ENCODE measurements at places on chromosomes 6 and 20. TPM values are rescaled to one million over a fixed set of nuclear protein-coding genes. Genes with fewer than 3 reads are reported as not detected.

TP53INP2 gene
- total RNA-seq = 17.7 TPM

DNA sequence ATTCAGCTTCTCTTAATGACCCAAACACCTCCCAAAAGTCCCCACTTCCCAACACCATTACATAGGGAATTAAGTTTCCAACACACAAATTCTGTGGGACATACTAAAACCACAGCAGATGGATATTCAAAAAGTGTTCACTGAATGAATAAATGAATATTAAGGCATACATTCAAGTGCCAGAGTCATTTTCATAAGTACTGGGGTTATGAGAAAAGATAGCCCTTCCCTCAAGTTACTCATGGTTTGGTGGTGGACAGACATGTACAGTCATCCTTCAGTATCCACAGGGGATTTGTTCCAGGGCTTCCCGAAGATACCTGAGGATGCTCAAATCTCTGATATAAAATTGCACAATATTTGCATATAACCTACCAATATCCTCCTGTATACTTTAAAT lies 50.4 kb downstream of the HS3ST5 start:
- DNase-seq = no peak

- no peak for DNase-seq
Measured at GRCh38 chr6:17884498-17885478, 102.6 kb downstream of the KIF13A start.

GRCh38 chr6:48671505-48671904 lies 560.5 kb upstream of the PTCHD4 start:
- no peak for DNase-seq

DNA sequence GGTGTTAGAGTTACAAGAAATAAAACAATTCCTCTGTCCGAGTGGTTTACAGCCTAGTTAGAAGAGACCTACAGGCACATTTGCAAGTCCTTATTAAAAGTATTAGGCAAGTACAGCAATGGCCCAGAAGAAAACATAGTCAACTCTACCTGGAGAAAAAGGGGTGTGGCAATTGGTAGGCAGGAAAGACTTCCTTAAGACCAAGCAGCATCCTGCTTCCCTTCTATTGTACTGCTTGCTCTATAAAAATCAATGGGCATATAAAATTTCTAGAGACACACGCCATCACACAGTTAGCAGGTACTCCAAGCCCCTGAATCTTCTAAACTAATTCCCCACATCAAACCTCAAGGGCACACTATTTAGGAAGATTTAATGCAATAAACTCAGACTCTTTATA lies 185.6 kb downstream of the ATXN1 start:
- no peak for DNase-seq

C4B gene
- total RNA-seq = 166 TPM

- no peak for DNase-seq
Measured at GRCh38 chr6:99608886-99609482, 2.4 kb downstream of the PRDM13 start.

GRCh38 chr6:12956991-12957320 lies 240.4 kb downstream of the PHACTR1 start:
- no peak for DNase-seq

DNA sequence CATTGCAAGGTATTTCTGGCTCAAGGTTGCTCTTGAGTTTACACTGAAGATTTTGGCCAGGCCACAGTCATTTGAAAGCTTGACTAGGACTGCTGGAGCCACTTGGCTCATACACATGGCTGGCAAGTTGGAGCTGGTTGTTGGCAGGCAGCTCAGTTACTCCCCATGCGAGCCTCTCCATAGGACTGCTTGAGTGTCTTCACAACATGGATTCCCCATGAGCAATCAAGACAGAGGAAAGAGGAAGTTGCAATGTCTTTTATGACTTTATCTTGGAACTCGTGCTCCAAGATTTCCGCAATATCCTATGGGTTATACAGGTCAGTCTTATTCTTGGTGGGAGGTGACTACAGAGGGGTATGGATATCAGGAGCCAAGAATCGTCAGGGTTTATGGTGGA lies 1.4 kb upstream of the MANBAL start:
- DNase-seq = no peak

C20orf144 gene
- 0.23 TPM for total RNA-seq

GRCh38 chr6:169498916-169499513 lies 202.8 kb downstream of the WDR27 start:
- DNase-seq = no peak

DNA sequence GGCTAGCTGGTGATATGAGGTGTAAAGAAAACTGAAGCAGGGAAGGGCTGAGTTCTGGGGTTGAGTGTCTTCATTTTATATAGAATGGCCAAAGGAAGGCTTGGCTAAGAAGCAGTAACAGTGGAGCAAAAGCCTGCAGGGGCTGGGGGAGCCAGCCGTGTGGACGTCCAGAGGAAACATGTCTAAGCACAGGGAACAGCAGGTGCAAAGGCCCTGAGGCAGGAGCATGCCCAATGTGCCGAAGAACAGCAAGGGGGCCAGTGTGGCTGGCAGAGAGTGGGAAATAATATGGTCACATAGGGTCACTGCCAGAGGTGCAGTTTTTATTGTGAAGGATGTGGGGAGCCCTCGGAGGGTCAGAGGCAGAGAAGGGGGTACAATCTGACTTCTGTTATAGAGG lies 60.5 kb upstream of the KCNG1 start:
- DNase-seq = no peak

- DNase-seq = no peak
Measured at GRCh38 chr6:38957426-38957825, 91.2 kb upstream of the GLP1R start.

SEMG1 gene
- not detected for total RNA-seq

RIPPLY2 gene
- not detected for total RNA-seq

OVOL2 gene
- 6.7 TPM for total RNA-seq

DNA sequence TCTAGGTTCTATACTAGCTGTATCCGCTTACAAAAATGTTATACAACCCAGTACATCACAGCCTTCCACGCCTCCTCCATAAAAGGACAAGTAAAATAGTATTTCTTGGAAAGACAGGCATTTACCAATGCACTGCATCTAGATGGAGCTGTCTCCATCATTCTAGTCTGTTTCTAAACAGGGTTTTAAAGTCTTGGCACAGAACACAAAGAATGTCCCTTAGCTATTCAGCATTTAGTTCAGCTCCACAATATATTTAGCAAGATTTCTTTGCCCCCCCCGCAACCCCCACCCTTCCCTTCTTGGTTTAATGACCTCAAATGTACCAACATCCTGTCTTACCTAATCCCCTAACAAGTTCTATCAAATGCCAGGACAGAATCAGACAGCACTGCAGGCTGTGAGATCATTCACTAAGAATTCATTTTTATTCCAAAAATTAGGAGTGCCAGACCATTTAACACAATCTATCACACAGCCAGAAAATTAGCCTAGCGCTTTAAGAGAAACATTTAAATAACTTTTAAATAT lies 198.6 kb downstream of the BACH2 start:
- DNase-seq = no peak

DNA sequence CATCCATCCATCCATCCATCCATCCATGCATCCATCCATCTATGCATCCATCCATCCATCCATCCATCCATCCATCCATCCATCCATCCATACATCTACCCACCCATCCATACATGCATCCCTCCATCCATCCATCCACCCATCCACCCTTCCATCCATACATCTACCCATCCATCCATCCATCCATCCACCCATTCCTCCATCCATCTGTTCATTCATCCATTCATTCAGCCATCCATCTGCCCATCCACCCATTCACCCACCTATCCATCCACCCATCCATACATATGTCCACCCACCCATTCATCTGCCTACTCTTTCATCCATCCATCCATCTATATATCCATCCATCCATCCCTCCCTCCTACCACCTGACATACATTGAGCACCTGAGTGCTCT lies 70.7 kb upstream of the NNAT start:
- no peak for DNase-seq

DNA sequence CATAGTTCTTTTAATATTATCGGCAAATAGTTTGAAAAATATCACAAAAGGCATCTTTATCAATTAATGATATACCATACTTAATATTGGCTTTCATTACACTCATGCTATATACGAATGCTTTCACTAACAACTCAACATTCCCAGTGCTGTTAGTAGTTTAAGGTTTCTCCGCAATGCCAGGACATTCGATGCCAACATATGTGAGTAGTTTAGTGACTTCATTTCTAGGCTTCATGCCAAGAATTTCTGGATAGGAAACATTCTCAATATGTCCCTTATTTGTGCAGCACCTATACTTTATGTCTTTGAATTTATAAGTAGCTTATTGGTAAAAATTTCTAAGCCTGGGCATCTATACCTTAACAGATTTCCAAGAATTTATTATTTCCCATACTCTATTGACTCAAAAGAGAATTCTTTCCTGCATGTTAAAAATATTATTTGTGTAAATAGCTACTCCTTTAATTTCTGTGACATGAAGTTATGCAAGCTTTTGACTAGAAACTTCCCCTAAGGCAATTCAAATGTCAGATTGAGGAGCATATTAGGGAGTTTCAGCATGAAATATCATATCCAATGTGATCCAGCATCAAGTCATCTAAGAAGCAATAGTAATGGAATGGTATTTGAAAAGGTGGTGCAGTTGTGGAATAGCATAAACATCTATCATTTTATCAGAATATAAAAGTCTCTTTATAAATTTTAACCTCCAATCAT lies 236.0 kb upstream of the STXBP5 start:
- DNase-seq = no peak

NAPB gene
- 10.8 TPM for total RNA-seq

DNA sequence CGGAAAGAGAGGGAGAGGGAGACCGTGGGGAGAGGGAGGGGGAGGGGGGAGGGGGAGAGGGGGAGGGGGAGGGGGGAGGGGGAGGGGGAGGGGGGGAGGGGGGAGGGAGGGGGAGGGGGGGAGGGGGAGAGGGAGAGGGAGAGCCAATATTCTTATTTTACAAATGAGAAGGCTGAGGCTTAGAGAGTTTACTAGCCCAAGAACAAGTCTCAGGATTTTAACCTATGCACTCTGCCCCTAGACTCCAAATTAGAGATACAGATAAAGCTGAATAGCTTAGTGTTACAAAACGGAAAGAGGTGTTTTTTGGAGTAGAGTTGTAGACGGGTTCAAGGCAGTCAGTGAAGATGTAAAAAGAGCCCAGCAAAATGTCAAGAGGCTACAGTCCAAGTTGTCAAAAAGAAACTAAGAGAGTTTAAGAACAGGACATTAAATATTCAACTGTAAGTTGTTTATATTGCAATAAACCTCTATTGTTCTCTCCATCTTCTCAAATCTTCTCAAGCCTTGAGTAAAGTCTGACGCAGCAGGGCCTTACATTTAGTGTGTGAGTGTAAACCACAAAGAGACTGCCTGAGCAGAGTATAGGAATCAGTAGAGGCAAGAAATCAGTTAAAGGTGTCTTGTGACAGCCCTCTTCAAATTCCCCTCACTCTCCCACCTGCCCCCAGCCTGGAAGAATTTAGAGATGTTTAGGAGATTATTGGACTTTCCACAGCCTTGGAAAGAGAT lies 34.9 kb upstream of the AKIRIN2 start:
- DNase-seq = no peak

- no peak for DNase-seq
Measured at GRCh38 chr20:52799130-52799529, 173.0 kb upstream of the TSHZ2 start.

- DNase-seq = no peak
Measured at GRCh38 chr6:22328474-22328873, 31.6 kb upstream of the PRL start.

DNA sequence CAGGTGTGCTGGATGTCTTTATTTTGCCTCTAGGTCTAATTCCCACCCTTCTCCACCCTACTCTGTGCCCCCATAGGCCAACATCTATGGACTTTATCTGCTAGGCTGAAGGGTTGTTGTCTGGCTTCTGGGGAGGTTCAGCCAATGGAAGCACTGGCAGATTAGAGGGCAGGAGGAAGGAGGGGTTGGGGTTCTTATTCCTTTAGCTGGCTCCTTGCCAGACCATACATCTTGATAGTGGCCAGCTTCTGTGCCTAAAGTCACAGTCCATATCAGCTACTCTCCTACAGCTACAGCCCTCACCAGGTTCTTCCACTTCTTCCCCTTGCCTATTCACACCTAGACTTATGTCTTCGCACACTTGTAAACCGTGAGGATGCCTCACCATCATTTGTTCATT lies 41.1 kb downstream of the ROS1 start:
- no peak for DNase-seq

DNA sequence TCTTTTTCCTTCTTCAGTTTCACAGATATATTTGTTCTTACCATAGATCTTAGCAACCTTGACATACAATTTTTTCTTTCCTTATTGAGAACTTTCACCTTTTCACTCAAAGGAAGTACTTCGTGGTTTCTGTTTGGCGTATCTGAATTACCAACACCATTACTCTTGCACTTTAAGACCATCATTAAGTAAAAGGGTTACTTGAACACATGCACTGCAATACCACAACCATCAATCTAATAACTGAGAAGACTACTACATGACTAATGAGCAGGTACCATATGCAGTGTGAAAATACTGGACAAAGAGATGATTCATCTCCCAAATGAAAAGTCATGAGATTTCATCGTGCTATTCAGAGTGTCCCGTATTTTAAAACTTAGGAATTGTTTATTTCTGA lies 21.7 kb upstream of the SENP6 start:
- no peak for DNase-seq

DNA sequence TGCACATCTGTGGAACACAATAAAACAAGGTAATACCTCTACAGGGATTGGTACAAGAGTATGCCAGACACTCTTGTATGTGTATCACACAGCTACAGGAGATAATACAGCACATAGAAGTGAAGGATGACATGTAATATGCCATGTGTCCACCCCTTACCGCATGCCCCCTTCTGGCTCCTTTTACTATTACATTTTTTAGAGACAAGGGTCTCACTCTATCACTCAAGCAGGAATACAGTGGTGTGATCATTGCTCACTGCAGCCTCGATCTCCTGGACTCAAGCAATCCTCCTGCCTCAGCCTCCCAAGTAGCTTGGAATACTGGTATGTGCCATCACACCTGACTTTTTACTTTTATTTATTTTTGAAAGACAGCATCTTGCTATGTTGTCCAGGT lies 4.2 kb upstream of the NCR3 start:
- no peak for DNase-seq

- DNase-seq = no peak
Measured at GRCh38 chr6:142187209-142187608, 40.1 kb downstream of the VTA1 start.

SLC35D3 gene
- total RNA-seq = not detected

All from upper lobe of right lung (tissue), 1 donor.